ENCODE measurements at places on chromosomes 1 and 21. TPM values are rescaled to one million over a fixed set of nuclear protein-coding genes. Genes with fewer than 3 reads are reported as not detected.

NFIA gene
- 13.9 TPM for polyA plus RNA-seq

DNA sequence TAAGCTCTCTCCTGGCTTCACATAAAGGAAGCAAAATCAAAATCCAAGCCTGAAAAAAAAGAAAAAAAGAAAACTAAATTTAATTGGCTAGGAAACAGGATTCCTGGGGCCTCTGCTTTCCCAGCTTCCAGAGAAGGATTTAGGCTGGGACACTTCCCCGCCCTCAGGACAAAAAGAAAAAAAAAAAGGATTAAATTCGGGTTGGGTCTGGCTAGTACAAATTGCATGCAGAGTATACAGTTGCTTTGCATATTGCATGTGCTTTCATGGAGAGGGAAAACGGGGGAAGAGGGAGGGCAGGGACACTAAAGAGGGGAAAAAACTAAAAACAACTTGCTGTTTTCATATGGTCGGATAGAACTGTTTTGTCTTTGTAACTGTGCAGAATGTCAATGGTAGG, 42.7 kb downstream of the OLIG1 start:
- no peak for DNase-seq

- DNase-seq = no peak
These were observed 867 bp downstream of the SLC1A7 start for GRCh38 chr1:53141487-53142055.

TRABD2B gene
- 21.1 TPM for polyA plus RNA-seq

F3 gene
- 43.7 TPM for polyA plus RNA-seq

DNA sequence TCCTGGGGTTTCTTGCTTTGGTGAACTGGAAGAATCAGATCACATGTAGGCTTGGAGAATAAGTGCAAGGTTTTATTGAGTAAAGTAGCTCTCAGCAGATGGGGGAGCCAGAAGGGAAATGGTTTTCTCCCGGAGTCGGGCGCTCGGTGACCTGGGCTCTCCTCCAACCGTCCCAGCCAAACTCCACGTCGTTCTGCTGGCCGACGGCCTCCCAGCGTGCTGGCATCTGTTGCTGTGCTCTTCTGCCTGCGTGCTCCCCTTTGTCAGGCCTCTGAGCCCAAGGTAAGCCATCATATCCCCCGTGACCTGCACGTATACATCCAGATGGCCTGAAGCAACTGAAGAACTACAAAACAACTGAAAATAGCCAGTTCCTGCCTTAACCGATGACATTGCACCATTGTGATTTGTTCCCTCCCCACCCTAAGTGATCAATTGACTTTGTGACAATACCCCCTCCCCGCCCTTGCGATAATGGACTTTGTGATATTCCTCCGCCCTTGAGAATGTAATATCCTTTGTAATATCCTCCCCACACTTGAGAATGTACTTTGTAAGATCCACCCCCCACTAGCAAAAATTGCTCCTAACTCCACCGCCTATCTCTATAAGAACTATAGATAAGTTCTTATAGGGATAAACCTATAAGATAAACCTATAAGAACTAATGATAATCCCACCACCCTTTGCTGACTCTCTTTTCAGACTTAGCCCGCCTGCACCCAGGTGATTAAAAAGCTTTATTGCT, 88.3 kb downstream of the SMYD3 start:
- DNase-seq = no peak

SIK1 gene
- 2.5 TPM for polyA plus RNA-seq

YIPF1 gene
- 36.7 TPM for polyA plus RNA-seq

DNA sequence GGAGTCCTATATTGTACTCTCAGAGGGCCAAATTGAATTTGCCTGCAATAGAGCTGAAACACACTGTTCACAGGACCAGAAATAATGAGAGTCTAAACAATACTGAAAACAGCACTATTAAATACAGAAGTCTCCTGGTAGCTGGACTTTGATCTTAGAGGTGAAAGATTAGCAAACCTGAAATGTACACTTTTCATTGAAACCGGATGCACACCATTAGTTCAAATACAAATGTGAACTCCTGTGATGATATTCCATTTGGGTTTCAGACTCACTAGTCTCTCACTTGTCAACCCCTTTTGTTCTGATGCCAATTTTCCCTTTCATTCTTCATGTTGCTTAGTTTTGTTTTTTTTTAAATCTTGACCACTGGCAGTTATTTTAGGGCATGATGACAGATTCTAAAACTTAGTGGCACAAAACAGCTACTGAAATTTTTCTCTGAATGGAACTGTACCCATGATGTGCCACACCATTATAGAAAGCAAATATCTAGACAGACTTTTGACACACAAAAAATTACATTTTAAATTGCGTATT, 5.9 kb upstream of the TNFSF4 start:
- DNase-seq = no peak
